Eye (tissue), 1 donor: ENCODE measurements at places on chromosomes 16 and 17.

DNA sequence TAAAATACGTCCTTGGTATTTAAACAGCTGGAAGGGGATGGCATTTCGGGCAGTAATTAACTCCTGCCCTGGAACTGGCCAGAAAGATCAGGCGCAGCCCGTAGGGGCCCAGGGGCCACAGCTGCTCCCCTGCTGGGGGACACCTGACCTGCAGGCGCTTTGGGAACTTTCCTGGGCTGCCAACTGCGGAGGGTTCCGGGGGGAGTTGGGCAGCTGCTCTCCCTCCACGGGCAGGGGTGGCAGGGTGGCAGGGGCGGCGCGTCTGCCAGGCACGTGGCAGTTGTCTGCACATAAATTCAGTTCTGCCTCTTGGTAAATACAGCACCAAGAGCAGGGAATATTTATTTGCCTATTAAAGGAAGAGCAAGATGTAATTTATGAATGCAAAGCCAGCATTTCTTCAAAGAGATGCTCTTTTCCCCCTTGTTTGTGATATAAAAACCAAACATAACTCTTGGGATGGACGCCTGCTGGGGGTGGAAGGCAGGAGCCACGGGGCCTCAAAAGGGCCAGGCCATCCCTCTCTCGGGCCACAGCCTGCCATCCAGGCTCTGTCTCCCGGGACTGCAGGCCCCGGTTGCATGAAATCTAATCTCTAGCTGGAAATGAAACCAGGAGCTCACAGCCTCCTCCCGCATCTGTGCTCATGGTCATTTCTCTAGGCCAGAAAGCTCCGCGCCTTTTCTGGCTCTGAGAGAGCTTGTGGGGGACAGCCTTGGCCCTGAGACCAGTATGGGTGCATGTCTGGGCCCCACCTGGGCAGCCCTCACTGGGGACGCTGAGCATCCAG lies 29.9 kb upstream of the CHMP6 start:
- no peak for DNase-seq

GRCh38 chr16:27400751-27401620 lies 988 bp upstream of the IL21R start:
- peak; percentile 1 for DNase-seq

DNA sequence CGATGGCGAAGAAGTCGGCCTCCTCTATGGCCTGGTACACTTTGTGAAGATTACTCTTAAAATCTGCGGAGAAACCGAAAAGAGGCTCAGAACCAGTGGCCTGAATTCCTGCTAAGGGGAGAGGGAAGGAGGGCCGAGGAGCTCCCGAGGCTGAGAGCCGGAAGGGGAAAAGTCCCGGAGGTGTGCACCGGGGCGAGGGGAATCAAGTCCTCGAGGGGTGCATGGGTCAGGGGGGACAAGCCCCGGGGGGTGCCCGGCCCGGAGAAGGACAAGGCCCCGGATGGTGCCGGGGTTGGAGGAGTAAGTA lies 495 bp downstream of the PARN start:
- no peak for DNase-seq

- no peak for DNase-seq
Measured at GRCh38 chr16:81231014-81231413, 7.5 kb upstream of the BCO1 start.

- no peak for DNase-seq
Measured at GRCh38 chr16:1320658-1321240, 11.3 kb downstream of the UBE2I start.

GRCh38 chr16:84567286-84567962 lies 50.5 kb downstream of the COTL1 start:
- no peak for DNase-seq

GRCh38 chr16:79592186-79592585 lies 8.4 kb downstream of the MAF start:
- DNase-seq = no peak

DNA sequence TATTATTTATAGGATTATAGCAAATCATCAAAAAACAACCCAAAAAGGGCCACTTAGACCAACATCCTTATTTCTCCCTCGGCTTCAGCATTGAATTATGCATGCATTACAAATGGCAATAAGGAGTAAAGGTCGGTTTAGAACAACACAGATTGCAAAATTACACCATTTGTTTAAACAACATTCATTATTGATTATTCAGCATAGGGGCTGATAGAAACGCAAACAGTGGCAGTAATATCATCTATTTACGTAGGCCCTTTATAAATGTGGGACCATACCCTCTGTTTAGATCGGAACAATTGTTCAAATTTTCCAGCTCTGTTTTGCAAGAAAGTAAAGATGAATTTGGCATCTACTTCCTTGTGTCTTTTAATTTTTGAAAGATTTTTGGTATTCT lies 153.3 kb downstream of the WWOX start:
- no peak for DNase-seq

- peak; percentile 62 for DNase-seq
Measured at GRCh38 chr16:84040823-84041820, 1.5 kb downstream of the SLC38A8 start.

GRCh38 chr17:61416211-61416539 lies 16.5 kb downstream of the TBX2 start:
- peak; percentile 29 for DNase-seq

DNA sequence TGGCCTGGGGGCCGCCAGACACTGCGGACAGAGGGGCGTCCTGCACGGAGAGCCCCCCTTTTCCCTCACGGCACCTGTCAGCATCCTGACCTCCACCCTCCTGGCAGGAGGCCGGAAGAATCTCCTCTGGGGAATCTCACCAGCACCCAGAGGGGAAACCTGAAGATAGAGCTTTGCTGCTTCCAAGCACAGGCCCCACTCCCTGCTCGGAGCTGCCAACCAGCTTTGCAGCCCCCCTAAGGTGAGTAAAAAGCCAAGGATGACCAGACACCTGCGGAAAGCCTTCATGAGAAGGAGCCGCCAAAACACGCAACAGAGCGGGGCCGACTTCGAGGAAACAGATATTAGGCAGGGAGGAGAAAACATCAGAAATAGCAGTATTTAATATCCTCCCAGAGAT lies 3.4 kb upstream of the RBFOX3 start:
- DNase-seq = no peak

GRCh38 chr16:67157892-67158635 lies 1.6 kb downstream of the TRADD start:
- DNase-seq = no peak

DNA sequence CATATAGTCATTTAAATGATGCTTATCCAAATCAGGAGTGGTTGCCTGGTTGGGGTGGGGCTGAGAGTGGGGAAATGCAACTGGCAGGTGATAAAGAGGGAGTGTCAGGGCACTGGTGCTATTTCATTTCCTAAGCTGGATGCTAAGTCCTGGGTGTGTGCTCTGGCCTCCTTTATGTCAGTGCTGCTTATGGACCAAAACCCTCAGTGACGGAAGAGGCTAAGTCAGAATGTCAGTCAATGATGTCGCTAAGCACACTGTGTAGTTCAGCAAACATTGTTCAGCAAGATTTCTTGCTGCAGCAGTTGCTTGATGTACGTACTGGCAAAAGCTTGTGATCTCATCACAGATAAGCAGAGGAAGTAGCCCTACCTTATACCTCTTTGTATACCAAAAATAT lies 16.4 kb upstream of the FLCN start:
- no peak for DNase-seq

DNA sequence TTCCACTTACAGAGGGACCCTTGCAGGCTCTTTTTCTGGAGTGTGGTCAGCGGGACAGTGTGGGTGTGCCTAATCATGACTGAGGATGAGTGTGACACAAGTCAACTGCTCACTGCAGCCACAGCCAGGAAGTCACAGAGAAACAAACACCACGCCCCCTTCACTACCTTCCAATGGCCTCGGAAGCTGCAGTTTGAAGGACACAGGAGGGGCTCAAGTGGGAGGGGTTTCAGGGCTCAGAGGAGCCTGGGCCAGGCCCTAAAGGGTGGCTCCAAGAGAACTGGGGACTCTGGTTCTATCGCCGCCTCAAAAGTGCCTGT lies 116.2 kb upstream of the SDK2 start:
- DNase-seq = no peak

GRCh38 chr16:84635702-84636101 lies 12.6 kb upstream of the KLHL36 start:
- DNase-seq = no peak

DNA sequence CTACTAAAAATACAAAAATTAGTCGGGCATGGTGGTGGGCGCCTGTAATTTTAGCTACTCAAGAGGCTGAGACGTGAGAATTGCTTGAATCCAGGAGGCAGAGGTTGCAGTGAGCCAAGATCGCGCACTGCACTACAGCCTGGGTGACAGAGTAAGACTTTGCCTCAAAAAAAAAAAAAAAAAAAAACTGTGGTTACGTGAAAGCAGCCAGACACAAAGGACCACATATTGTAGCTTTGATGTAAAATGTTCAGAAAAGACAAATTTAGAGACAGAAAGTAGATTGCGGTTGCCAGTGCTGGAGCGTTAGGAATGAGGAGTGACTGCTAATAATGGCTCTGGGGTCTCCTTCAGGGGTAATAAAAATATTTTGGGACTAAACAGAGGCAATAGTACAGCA lies 4.0 kb upstream of the MEAK7 start:
- no peak for DNase-seq

DNA sequence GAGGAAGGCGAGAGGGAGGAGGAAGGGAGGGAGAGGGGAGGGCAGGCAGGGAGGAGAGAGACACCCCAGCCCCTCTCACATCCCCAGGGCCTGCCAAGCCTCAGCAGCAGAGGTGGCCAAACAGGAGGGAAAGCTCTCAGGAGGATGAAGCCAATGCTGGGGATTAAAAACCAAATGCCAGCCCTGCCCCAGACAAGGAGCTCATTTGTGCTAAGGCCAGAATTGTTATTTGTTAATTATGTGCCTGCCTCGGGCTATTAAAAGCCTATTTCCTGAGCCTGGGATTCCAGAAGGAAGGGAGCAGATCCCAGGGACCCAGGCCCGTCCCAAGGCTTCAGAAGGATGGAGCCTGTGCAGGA lies 27.9 kb upstream of the GINS2 start:
- DNase-seq = peak; percentile 50

- DNase-seq = peak; percentile 6
Measured at GRCh38 chr17:64466019-64466735, 17.3 kb downstream of the MILR1 start.

GRCh38 chr17:82021107-82021899 lies 1.4 kb downstream of the CENPX start:
- DNase-seq = peak; percentile 79

DNA sequence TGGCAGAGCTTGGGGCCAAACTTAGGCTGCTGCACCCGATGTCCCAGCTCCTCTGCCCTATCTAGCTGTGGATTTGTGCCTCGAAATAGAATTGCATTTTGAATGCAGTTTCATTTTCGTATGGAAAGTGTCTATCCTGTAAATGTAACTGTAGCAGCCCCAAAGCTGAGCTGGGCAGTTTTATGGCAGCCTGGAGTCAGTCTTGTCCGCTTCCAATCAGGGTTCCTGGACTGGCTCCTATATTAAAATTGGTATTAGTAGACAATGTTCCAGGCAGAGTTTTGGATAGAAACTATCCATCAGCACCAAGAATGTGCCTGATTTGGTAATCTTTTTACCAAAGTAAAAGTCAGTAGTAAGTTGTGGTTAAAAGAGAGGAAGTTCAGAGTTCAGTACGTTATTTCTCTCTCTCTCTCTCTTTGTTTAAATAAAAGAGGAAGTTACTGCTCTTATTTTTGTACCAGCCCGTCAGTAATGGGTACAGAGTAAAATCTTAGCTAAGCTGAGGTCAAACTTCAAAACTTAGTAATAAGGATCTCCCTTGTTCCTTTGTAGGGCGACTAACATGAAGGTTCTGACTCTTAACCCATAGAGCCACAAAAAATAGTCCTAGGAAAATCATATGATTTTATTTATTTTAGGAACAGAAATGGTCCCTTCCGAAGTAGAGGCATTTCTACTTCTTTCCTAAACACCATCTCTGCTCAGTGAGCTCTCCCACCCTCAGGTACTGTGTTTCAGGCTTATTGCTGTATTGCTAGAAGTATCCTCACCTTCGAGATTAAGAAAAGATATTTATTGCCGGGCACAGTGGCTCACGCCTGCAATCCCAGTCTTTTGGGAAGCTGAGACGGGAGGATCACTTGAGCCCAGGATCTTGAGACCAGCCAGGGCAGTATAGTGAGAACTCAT lies 28.0 kb downstream of the PRKCB start:
- no peak for DNase-seq
